ENCODE measurements at places on chromosomes 3 and 15. TPM values are rescaled to one million over a fixed set of nuclear protein-coding genes. Genes with fewer than 3 reads are reported as not detected.

STRA6 gene
- 72.6 TPM for total RNA-seq

CCR8 gene
- not detected for total RNA-seq

ACY1 gene
- 26.8 TPM for total RNA-seq

KCNMB3 gene
- 0.95 TPM for total RNA-seq

FETUB gene
- total RNA-seq: not detected

WNT7A gene
- 0.07 TPM for total RNA-seq

ACP3 gene
- not detected for total RNA-seq

OSBPL10 gene
- 22.9 TPM for total RNA-seq

SYNPR gene
- not detected for total RNA-seq

KBTBD12 gene
- not detected for total RNA-seq

DAZL gene
- not detected for total RNA-seq

PYGO1 gene
- 5.6 TPM for total RNA-seq

STRC gene
- 0.05 TPM for total RNA-seq

SATB1 gene
- total RNA-seq: not detected

PSMA4 gene
- 479 TPM for total RNA-seq

CMSS1 gene
- 66.7 TPM for total RNA-seq

LIPH gene
- 5.6 TPM for total RNA-seq

PLCL2 gene
- total RNA-seq: 4.8 TPM

CPNE9 gene
- 0.15 TPM for total RNA-seq

PLS1 gene
- 12.0 TPM for total RNA-seq

PRR23E gene
- not detected for total RNA-seq

CYP8B1 gene
- total RNA-seq: not detected

TM4SF1 gene
- total RNA-seq: 1,500 TPM

SLC9C1 gene
- total RNA-seq: not detected

NAALADL2 gene
- total RNA-seq: 0.34 TPM

CP gene
- 7.4 TPM for total RNA-seq

LTK gene
- 0.13 TPM for total RNA-seq

MESP1 gene
- 5.5 TPM for total RNA-seq

GRIP2 gene
- total RNA-seq: 1.6 TPM

MTFMT gene
- 24.5 TPM for total RNA-seq

COMMD2 gene
- total RNA-seq: 40.3 TPM
